ENCODE measurements at places on chromosomes 3 and 15.

DNA sequence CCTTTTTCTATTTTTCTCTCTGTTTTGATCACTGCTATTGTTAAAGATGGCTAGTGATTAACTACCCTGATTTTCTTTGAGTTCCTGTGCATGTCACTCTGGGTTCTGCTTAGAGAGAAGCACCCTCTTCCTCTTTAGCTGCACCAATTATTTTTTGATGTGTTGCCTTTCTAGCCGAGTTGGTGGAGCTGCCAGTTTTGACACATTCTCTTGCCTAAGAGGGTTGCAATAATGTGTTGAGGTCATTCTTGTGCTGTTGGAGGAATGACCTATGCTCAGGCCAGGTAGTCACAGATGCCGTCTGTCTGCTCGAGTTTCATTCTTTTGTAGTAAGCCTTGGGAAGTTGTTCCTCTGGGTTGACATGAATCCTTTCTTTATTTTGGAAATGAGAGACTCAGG lies 84.6 kb upstream of the DPH6 start:
- DNase-seq: no peak

DNA sequence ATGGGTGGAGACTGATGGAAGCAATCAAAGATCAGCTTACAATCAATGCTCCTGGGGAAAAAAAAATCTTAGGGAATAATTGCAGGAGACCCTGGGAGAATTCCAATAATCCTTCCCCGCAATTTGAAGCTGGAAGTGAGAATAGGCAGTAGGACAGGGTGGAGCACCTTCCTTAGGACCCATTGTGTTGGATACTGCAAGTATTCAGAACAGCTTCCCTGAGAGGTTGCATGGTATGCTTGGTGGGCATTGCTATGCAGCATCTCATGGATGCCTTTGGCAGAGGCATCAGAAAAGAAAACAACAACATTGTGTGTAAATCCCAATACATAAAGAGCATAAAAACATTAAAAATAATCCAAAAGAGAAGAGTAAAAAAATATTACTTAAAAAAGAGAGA lies 24.6 kb upstream of the DUT start:
- no peak for DNase-seq

GRCh38 chr3:113064183-113064582 lies 73.4 kb downstream of the GTPBP8 start:
- DNase-seq: no peak

GRCh38 chr3:108416111-108416869 lies 94.1 kb downstream of the MYH15 start:
- DNase-seq: no peak

DNA sequence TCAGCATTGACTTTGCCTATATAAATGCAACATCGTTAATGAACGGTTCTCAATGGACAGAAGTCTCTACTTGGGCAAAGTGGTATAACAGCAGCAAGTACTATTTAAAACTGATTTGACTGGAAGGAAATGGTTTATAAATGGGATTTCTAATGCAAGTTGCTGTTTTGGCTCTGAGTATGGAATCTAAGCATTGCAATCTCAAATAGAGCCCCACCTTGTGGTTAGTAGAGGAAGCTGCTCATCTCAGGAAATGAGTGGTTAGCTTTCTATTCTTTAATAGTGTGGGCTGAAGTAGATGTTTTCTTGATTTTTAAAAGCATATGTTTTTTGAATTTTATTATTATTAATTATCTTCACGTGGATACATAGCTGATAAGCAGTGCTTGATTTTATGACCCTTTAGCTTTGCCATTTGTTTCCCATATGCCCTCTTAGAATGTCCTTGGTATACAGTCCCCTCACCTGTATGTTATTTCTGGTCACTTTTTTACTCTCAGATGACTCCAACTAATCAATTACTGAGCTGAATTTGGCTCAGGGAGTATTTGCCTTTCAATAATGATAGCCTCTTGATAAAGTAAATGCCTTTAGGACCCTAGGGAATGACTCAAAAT lies 67.1 kb downstream of the OXSM start:
- no peak for DNase-seq

DNA sequence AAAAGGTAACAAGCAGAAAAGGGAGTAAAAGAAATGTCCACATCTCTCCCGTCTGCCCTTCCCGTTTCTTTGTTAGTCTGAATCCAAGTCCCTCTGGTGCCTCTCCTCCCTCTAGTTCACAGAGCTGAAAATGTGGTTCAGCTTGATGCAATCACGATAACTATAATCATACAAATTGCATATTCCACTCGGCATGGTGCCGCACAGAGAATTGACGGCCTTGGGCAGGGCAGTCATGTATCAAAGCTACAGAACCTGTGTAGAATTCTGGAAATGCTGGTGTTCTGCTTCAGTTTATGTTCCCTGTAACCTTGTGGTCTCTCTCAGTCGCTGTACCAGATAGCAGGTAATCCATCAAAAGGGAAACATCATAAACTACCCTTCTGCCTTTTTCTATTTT lies 562.9 kb upstream of the CBLB start:
- no peak for DNase-seq

- DNase-seq: no peak
Observed at GRCh38 chr15:38164507-38164906, 88.1 kb upstream of the SPRED1 start.

GRCh38 chr3:47617086-47618010 lies 38.7 kb upstream of the CSPG5 start:
- DNase-seq: no peak

DNA sequence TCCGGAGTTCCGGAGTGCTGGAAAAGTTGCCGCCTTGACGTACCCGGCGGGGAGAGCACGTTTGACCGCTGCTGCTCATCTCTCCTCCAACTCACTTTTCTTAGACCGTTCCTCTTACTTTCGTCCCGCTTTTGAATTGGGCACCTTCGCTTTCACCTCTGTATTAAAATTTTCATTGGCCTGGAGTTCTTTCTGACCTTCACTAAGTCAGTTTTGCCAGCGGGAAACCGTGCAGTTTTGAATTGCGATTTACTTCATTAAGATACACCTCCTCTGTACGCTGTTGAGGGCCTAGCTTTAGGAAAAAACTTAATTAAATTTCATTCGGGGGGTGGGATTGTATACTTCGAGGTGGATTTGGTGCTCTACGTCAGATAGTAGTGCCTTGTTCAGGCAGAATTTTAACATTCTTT lies 1.3 kb downstream of the GMPS start:
- DNase-seq: no peak

DNA sequence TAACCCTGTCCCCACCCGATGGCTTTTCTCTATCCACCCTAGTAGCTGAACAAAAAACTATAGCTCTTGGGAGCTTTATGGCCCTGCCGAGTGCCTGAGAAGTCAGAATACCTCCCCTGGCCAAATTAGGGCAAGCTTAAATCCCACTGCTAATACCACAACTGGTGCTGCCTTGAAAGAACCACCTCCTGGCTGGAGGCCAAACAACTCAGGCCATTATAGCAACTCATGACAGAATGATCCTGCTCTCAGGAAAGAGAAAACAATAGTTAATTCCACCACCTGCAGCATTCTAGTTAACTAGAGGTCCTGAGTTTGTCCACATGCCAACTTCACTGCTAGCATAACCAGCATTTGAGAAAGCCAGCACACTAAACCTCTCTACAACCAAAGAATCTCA lies 123.2 kb downstream of the RTP4 start:
- DNase-seq: no peak

DNA sequence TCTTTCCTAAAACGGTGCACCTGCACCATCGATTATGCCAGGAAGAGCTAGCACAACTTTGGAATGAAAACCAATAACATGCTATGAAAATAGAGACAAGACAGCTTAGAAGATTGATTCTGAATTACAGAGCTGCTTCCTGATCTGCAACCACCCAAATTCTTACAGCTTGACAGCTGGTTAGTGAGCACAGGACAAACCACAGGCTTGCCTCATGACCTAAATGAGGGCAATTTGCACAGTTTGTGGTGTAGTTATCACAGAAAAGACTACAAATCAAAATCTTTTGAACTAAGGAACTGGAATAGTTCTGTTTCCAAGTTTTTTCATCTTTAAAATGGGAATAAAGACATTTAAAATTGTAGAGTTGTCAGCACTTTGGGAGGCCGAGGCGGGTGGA lies 533.5 kb downstream of the NAALADL2 start:
- no peak for DNase-seq

GRCh38 chr3:69921651-69922050 lies 77.9 kb upstream of the SAMMSON start:
- DNase-seq: no peak

DNA sequence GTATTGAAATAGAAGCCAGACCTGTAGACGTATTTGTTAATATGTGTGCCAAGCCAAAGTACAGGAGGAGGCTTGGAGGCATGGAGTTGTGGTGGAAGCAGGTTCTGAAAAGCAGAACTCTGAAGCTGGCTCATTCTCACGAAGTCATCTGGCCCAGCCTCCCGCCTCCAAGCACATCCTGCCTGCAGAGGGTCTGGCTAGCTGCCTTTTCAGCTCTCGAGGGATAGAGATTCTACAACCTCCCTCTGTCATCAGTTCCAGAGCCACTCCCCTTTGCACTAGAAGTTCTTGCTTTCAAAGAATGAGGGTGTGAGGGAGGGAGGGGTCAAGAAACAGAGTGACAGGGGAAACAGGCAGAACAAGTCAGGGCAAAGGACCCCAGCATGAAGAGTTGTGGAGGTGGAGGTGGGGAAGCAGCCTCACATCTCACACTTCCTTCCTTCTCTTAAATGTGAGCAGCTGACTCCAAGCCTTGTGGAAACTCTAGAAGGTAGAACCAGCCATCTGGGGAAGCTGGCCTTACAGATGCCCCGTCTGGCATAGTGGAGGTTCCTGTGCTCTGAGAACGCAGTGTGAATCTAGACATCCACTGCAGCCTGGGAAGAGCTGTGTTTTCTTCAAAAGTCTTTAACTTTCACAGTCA lies 95.3 kb downstream of the SLC49A4 start:
- no peak for DNase-seq

GRCh38 chr15:91921843-91922198 lies 68.3 kb downstream of the SLCO3A1 start:
- no peak for DNase-seq

DNA sequence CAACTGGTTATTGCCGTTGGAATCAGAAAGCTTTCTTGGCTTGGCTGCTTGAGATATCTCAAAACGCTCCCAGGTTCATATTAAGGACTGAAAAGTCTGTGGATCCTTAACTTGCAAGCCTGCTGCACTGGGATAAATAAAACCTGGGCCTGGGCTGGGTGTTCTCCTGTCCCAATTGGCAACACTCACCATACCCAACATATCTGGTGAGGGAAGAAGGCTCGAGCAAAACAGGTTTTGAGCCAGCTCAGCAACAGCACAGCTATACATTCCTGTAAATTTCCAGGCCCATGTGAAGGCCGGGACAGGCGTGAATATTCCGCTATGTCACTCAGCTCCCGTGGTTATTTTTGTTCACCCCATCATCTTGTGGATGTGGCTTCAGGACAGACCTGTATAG lies 169.0 kb upstream of the BCL6 start:
- no peak for DNase-seq

DNA sequence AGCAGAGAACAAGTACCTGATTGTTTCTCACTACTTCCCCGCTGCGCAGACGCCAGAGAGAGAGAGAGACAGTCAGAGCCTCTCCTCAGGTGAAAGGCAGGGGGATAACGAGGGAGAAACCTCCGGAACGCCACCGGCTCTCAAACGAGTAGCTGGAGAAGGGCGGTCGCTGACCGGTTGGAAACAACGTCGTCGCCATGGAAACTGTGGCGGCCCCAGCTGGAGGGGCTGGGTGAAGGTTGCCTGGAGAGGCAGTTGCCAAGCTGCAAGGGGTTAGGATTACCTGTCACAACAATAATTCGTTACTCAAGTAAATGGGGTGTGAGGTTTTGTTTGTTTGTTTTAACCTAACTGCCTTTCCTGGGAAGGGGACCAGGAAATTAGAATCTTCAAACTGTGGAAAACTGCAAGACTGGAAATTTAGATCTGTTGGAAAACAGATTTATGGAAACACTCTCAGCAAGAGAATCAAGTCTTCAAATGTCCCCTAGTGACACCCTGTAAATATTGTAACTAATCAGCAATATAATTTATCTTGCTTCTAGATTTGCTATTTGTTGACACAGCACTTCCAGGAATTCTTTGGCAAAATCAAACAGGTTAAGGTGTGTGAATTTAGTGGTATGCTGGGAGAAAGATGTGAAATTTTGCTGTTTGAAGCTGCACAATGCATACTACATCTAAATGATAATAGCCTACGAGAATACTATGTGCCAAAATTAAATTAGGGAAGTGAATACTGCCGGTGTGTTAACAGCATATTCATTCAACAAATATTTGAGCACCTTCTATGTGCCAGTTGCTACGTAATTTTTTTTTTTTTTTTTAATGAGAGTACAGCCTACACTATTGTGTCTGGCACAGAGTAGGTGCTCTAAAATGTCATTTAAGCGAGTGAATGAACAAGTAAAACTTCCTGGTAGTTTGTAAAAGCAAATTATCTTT lies at the start of gene DNAH12:
Gene DNAH12 (minus strand): TSS at position 164 of the 945 bp plus-strand sequence. CDS start 1,474 bp downstream, outside the sequence.
- DNase-seq: no peak

DNA sequence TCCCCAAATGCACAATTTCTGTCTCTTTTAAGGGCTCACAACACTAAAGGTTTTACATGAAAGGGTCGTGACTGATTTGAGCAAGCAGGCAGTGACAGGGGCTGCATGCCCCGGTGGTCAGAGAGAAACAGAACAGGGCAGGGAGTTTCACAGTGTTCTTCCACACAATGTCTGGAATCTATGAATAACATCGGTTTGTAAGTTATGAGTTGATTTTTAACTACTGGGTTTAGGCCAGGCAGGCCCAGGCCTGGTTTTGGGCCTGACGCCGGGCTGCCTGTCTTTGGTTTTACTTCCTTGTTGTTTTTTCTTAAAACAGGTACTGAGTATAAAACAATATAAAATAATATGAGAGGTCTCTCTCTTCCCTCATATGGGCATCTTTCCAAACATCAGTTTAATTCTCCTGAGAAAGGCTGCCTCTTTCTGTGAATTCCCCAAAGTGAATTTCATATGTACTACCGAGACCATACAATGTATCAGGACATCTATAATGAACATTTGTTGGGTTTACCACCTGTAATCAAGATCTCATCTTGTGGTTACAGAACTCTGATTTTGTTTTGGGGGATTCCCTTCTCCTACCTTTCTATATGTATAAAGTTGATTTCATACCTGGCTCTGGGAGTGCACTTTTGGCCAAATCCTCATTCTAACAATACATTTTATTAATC lies 74.4 kb downstream of the CD200 start:
- no peak for DNase-seq

DNA sequence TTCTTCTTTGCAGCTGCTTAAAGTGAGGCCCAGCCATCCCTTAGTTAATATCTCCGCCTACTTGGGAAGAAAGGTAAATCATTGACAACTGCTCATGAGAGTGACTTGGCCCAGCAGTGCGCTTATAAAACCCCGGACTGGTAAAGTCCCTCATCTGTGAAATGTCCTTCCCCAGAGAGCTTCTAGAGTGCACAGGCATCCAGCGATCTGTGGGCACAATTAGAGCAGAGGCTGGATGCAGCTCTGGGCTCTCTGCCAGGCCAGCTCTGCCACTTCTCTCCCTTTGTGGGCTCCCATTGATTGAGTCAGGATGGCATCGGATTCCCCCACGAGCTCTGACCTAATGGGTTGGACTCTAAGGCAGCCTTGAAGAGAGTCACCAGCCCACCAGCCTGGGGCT lies 219.0 kb upstream of the LINGO1 start:
- DNase-seq: no peak

GRCh38 chr15:99454941-99455788 lies 110.6 kb upstream of the MEF2A start:
- DNase-seq: no peak
